Left colon (tissue), 2 donors: ENCODE measurements at places on chromosomes 16 and 17.

GRCh38 chr17:22253007-22253406, 560.7 kb downstream of the KCNJ18 start:
- no peak for DNase-seq

DNA sequence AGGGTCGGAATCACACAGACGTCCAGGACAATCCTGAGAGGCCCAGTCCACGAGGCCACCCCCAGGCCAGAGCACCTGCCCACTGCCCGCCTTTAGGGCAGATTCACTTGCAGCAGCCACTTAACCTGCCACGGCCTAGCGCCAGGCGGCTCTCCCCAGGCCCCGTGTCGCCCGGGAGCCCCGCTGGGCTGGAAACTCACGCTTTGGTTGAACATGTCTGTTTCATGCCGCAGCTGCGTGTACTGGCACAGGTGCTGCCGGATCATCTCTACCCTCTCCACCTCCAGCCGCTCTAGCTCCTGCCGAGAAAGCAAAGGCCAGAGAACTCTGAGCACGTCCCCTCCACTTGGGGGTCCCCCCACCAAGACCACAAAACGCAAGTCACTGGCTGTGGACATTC, 12.7 kb upstream of the RCVRN start:
- no peak for DNase-seq

GRCh38 chr17:73968680-73969079, 234.8 kb upstream of the RPL38 start:
- DNase-seq = no peak

- no peak for DNase-seq
Measured at GRCh38 chr17:41610965-41611640, 1.5 kb downstream of the KRT16 start.

- DNase-seq = no peak
Measured at GRCh38 chr16:77881355-77882030, 93.1 kb downstream of the VAT1L start.

GRCh38 chr17:1275962-1276736, 3.3 kb upstream of the TRARG1 start:
- peak; percentile 81 for DNase-seq

GRCh38 chr16:54216688-54217087, 69.9 kb downstream of the IRX3 start:
- DNase-seq = no peak

DNA sequence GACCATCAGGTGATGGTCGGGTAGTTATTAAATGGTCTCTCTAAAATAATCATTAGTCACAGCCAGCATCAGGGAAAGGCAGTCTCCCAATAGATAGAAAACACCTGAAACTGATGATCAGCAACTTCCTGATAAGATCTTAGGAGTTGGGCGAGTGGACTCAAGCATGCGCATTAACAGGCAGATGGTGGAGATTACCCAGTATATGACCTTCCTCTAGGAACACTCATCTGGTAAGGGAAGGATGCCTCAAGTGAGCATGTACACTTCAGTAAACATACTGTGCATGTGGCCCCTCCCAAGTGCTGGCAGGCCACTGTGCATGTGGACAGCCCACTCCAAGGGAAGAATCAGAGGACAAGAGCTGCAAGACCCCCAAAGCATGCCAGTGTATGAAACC, 105.9 kb downstream of the ABCC12 start:
- DNase-seq = no peak

DNA sequence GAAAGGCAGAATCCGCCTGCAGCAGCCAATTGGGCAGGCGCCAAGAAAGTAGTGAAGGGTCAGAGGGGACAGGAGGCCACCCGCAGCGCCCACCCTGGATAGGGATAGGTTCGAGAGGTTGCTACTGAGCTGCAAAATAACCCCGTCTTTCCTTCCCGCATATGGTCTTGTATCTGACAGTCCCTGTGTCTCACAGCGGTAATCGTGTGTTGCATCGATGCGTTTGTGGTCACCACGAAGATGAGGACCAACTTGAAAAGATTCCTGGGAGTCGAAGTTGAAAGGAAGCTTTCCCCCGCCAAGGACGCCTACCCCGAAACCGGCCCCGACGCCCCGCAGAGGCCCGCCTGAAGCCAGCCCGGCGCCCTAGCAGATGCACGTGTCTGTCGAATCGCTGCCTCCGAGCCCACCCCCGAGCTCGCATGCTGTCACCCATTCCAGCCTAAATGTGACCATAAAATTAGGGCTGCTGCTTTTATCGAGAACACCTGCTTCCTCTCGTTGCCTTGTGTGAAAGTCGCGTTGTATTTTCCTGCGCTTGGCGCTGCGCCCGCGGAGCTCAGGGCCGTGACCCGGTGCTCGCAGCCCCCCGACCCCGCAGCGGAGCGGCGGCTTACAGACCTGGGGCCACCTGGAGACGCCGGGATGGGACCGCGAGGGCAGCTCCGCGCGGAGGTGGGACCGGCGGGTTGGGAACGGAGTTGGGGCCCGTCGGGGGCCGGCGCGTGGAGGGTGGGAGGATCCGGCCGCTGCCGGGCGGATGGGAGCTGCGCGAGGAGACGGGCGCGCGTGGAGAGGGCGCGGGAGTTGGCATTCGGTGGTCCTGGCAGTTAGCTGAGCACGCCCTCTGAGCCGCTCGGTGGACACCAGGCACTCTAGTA, at the start of gene CMTM2:
CMTM2 (plus strand) TSS at position 813 of the 881 bp plus-strand sequence. CDS start 145 bp downstream, outside the sequence.
- DNase-seq = no peak

DNA sequence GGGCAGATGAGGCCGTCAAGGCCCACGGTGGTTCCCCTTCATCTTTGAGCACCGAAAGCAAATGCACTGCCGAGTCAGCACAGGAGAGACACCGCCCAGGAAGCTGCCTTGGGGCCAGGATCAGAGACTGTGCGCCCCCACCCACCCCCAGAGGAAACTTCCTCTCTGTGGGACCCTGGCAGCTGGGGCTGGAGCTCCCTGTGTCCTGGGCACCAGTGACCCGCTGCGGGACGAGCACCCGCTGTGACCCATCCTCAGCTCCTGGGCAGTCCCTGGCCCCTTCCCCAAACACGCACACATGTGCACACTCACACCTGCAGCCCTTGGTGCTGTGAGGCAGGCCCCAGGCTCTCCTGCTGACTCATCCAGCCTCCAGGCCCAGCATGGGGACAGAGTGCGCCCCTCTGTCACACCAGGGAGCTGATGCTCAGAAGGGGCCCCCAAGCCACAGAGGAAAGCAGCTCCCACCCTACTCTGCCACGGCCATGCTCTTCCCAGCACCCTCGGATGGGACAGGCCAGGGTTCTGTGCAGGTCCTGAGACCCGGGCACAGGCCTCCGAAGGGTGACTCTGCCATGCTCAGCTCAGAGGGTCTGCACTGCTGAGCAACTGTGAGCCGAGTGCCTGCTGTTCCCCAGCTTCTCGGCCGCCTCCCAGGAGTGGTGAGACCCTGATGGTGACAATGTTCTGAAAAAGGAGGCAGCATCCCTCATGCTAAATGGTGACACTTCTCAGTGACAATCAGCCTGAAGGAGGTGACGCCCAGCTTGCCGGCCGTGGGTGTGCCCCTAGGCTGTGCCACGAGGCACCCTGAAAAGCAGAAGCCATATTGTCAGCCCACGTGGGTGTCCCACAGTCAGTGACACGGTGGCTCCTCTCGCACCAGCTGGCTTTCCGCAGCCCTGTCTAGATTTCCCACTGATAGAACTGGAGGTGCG, 3.6 kb downstream of the PIEZO1 start:
- DNase-seq = peak; percentile 54

- DNase-seq = no peak
Measured at GRCh38 chr17:77235370-77235941, 94.7 kb downstream of the SEC14L1 start.

DNA sequence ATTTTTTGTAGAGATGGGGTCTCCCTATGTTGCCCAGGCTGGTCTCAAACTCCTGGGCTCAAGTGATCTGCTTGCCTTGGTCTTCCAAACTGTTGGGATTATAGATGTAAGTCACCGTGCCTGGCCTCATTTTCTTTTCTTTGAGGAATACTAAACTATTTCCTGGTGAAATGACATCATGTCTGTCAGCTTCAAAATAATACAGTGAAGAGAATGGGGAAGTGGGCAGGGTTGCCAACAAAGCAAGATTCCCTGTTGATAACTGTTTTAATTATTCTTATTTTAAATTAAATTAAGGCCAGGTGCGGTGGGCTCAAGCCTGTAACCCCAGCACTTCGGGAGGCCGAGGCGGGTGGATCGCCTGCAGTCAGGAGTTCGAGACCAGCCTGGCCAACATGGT, 21.1 kb downstream of the PIPOX start:
- DNase-seq = no peak

DNA sequence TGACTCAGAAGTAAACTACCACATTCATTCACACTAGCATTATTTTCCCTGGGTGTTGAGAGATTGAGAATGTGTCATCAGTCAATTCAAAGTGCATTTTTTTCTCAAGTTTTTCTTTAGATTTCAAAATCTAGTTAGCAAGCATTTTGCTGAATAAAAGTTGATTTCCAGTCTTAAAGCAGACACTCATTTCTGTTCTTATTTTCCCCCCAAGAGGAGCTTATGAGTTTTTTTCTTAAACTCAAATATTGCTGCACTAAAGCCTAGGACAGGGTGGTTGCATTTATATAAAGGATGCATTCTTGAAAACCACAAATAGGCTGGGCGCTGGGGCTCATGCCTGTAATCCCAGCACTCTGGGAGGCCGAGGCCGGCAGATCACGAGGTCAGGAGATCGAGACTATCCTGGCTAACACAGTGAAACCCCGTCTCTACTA, 15.3 kb downstream of the CDH3 start:
- no peak for DNase-seq

GRCh38 chr17:63942309-63942985, 10.3 kb upstream of the CD79B start:
- no peak for DNase-seq

- no peak for DNase-seq
Measured at GRCh38 chr16:49369651-49370611, 3.7 kb upstream of the C16orf78 start.

DNA sequence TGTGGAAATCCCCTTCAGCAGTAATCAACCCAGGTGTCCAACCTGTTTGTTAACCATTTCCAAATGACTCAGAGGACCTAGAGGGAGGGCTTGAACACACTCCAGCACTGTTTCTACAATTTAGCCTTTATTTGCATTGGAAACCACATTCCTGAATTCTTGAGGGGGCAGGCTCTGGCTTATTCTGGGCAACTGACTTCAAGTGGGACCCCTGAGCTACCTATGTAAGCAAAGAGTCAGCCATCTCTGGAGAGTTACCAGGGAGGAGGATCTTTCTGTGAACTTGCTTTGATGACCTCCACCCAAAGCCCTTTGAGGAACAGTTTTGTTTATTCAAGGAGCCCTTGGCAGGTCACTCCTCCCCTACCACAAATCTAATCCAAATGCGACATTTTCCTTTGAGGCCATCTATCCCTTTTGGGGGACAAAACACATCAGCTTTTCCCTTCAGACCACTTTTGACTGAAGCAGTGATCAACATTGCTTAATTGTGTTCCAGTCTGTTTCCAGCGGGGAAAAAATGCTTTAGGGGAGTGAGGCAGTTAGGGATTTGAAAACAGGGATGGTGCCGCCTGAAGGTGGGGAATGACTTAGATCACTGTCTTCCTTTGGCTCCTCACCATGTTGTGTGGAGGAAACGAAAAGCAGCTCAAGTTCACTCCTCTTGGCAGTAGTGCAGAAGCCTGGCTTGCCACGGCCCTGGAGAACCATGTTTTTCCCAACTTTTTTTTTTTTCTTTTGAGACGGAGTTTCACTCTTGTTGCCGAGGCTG, 46.2 kb downstream of the TUBD1 start:
- peak; percentile 55 for DNase-seq

DNA sequence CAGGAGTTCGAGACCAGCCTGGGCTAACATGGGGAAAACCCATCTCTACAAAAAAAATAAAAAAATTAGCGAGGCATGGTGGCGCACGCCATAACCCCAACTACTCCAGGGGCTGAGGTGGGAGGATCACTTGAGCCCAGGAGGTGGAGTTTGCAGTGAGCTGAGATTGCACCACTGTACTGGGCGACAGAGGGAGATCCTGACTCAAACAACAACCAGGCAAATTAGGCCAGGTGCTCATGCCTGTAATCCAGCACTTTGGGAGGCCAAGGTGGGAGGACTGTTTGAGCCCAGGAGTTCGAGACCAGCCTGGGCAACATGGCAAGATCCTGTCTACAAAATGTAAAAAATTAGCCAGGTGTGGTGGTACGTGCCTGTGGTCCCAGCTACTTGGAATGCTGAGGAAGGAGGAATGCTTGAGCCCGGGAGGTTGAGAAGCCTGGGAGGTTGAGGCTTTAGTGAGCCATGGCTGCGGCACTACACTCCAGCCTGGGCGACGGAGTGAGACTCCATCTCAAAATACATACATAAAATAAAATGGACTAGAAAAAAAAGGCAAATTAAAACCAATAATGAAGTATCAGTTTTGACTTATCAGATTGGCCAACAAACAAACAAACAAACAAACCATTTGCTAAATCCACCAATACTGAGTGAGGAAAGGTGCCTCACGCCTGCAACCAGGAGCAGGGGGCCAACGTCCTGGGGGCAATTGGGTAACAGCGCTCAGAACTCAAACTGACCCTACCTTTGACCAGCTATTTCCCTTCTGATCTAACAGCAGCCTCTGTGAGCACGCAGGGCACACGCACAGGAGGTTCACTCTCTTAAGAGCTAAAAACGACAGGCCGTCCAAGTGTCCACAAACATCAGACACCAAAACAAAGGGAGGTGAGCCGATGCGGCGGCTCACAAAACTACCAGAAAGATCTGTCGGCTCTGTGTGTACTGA, 19.4 kb upstream of the FASN start:
- no peak for DNase-seq

DNA sequence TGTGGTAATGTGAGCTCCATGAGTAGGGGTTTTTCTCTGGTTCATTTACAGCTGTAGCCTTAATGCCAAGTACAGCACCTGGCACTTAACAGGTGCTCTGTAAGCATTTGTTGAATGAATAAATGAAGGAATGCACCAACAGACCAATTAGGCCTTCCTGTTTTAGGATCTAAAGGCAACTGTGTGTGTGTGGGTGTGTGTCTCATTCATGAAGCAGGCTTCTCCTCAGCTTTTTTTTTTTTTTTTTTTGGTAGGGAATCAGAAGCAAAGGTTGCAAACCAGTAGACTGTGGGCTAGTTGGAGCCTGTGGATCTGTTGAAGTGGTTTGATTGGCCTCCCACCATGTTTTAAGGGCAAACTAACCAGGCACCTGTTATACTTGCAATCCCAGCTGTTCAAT, 48.1 kb downstream of the HS3ST2 start:
- DNase-seq = no peak

GRCh38 chr16:12551530-12551929, 252.2 kb downstream of the CPPED1 start:
- DNase-seq = no peak

- DNase-seq = no peak
Measured at GRCh38 chr17:57957886-57958285, 2.7 kb upstream of the CUEDC1 start.
